ENCODE measurements at places on chromosomes 7 and 10.

DNA sequence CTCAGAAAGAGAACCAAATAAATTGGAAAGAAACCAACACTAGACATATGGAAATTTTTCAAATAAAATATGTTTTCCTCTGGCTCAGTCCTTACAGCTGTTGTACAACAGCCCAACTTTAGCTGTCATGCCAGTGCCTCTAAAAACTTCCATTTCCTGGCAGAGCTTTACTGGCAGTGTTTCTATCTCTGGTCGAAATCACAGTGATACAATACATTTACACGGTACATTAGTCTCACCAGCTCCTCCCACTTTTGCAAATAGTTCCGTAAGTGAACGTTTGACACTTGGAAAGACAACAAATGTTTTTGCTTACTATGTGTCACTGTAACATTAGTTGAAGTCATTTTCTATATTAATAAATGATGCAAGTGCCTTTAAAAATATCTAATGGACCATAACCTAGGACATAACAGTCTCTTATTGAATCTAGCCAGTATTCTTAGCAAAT is 29.8 kb downstream of the BCAP29 start:
- no peak for DNase-seq

DNA sequence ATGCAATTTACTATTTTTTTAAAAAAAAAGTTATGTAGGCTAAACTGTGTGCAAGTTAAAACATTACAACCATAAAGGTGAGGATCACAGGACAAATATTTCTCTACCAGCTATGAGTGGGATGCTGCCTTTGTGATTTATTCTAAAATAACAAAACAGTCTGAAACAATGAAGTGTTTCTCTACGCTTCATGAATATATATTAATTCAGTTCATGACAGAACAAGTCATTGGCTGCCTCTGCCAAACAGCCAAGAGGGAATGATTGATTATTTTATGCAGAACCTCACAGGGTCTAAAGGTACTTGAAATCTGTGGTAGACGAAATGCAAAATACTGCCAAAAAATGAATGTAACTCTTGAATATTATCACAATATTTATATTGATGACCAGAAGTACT is 29.0 kb upstream of the SOSTDC1 start:
- DNase-seq, result no peak

DNA sequence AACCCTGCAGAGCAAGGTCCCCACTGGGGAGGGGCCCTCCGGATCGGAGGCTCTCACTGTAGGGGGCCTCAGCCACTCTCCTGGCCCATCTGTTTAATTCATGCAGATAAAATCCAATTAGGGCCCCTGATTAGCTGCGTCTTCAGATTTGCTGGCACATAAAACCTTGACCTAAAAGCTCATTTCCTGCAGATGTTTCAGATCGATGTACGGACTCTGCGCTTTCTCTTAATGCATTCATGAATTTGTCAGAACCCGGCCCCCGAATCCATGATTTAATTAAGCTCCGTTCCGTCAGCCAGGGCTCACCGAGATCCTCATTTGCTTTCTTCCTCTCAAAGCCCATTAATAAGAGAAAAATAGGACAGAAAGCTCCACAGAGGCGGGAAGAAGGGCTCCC is 40.0 kb upstream of the FOXL3 start:
- DNase-seq, result no peak

GRCh38 chr10:62402508-62402907 is 28.3 kb downstream of the ZNF365 start:
- no peak for DNase-seq

GRCh38 chr10:59550061-59550460 is 159.6 kb downstream of the SLC16A9 start:
- no peak for DNase-seq

DNA sequence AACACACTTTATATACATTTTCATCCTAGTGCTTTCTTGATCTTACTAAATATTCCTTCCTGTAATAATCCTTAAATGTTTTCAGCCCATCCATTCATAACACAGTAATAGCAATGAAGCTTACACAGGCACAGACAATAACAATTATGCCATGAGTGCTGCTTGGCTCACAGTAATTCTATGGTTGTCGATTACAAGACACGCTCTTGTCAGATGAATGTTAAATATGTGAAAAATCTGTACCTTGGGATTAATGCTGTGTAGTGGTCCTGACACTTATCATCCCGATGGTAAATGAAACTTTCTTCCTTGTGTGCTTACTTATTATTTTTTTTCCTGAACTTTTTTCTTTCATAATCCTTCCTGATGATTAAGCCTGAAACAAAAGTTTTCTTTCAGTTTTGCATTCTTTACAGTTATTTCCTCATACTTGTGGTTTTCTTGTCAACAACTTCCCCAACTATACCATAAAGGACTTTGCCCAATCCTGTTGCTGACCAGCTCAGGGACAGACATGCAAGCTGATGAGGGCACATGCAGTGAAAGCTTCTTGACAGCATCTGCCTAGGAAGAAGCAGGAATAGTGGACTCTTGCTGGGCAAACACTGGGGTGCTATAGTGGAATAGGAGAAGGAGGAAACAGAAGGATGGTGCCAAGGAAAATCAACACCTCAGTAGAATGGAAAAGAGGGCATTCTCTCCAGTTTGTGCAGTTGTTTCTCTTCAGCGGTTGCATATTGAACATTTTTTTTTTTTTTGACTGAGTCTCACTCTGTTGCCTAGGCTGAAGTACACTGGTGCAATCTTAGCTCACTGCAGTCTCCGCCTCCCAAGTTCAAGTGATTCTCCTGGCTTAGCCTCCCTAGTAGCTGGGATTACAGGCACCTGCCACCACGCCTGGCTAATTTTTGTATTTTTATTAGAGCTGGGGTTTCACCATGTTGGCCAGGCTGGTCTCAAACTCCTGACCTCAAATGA is 6.7 kb upstream of the MGAM2 start:
- no peak for DNase-seq

DNA sequence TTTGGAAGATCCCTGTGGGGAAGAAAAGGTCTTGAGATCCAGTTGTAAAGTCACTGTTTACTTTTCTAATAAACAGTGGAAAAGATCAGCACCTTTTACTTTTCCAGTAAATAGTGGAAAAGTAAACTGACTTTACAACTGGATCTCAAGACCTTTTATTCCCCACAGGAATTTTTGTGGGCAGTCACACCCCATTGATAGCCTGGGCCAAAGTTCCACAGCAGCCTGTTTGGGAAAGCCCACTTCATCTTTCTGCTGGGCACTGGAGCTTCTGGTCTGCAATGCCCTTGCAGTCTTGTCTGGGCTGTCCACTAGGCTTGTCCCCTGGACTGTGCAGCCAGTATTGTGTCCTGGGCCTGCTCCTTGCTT is 50.2 kb downstream of the ADCY1 start:
- no peak for DNase-seq
